ENCODE measurements at places on chromosomes 6 and 20.

DNA sequence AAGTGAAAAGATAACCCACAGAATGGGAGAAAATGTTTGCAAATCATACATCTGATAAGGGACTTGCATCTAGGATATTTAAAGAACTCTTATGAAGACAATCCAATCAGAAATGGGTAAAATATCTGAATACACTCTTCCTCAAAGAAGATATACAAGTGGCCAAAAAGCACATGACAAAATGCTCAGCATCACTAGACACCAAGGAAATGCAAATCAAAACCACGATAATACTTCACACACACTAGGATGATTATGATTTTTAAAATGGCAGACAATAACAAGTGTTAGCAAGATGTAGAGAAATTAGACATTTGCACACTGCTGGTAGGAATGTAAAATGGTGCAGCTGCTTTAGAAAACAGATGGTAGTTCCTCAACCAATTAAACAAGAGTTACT lies 34.8 kb upstream of the SIRT5 start:
- DNase-seq, result no peak

- no peak for DNase-seq
Observed at GRCh38 chr6:121647905-121648304, 212.5 kb downstream of the GJA1 start.

DNA sequence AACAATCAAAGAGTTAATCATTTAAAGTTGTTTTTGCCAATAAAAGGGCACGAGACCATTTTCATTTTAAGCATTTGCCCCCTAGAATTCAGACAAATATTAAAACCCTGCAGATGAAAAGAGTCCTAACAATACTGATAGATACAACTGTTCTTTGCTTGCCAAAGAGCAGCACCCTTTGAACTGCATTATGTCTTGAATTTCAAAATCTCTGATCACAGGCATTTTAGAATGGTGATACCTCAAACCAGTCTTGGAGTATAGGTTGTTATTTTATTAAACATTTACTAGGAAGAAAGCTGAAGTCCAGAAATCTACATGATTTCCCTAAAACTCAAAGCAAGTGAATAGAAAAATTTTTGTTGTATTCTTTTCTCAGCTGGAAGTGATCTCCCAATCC lies 108.7 kb downstream of the KIF13A start:
- DNase-seq, result no peak

- peak; percentile 63 for DNase-seq
Observed at GRCh38 chr6:141562186-141562811, 570.4 kb upstream of the GJE1 start.

- DNase-seq, result no peak
Observed at GRCh38 chr20:34262488-34263288, 21.5 kb downstream of the ASIP start.

GRCh38 chr20:19644085-19644484 lies 114.0 kb upstream of the RIN2 start:
- no peak for DNase-seq

DNA sequence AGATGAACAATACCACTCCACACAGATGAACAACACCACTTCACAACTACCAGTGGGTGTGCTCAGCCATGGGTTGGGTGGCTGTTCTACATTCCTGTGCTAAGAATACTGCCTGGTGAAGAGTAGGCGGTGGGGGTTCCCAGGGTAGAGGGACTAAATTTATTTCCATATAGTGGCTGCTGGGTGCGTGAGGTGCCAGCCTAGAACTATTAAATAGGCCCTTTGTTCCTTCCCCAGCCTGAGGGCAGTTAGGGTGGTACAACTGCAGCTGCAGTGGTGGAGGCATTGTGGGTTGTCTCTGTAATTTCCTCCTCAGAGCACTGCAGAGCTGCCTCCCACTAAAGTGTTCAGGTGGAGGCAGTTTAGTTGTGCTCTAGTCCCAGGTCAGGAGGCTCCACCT lies 618.4 kb downstream of the MMUT start:
- no peak for DNase-seq

DNA sequence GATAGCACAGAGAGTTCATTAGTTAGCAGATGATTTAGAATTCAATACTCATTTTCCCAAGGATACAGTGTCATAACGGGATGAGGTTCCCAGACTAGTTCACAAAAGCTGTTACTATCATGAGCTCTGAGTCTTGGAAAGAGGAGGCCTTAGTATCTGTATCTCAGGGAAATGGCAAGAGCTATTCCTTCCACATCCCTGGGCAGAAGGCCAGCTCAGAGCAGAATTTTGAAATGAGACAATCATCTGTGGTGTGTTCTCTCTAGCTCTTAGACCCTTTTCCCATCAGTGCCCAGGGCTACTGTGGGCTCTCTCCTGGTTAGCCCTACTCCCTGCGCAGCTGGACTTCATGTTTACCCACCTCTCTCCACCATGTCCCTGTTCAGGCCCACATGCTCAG lies 64.5 kb downstream of the JAG1 start:
- DNase-seq, result no peak

DNA sequence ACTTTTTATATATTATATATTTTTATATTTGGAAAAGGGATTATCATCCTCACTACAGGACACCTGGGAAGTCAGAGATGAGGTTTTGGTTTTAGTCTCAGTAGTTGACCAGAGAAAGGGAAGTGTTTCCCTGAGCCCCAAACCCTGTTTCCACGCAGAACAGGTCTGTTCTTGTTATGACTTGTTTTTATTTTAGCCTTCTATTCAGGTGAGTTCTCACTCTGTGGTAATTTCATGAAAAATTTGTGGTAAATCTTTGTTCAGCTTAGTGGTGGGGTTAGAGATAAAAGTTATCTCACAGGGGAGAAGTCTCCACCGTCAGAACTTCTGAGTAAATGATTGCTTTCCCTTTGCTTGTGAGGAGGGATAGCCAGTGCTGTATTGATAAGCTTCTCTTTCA lies 224.9 kb downstream of the FARS2 start:
- DNase-seq, result no peak

DNA sequence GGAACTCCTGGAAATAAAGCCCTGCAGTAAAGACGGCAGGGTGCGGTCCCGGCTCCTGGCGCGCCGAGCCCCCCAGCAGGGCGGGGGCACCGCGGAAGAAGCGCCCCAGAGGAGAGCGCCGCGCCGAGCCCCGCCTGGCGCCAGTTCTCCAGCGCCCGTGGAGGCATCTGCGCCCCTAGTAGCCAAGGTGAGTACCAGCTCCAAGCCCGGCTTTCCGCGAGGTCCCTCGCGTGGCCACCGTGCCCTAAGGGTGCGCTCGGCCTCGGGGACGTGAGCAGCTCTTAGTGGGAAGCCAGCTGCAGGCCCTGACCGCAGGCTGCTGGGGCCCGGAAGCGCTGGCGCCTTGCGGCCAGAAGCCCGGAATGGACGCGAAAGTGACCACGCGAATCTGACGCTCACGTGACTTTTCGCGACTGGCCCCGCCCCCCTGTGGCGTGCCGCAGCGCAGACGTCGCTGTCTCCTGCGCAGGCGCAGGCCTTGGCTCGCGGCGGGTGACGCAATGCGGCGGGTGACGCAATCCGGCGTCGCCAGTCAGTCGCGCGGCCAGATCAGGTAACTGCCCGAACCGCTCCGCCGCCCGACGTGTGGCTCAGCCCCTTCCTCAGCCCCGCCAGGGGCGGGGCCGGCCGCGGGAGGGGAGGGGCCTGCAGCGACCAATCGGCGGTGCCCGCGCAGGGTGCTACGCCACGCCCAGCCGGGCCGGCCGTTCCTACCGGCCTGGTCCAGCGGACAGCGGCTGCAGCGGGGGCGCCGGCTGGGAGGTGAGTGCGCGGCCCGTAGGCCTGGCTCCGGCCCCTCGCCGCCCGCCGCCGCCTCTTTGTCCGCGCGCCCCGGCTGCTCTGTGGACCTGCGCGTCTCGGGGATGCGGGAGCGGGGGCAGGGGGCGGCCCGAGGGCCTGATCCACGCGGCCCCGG lies at the start of gene GZF1:
Gene GZF1 (plus strand): TSS at position 707 of the 916 bp plus-strand sequence. CDS start 2,202 bp downstream, outside the sequence.
- DNase-seq, result peak; percentile 100

DNA sequence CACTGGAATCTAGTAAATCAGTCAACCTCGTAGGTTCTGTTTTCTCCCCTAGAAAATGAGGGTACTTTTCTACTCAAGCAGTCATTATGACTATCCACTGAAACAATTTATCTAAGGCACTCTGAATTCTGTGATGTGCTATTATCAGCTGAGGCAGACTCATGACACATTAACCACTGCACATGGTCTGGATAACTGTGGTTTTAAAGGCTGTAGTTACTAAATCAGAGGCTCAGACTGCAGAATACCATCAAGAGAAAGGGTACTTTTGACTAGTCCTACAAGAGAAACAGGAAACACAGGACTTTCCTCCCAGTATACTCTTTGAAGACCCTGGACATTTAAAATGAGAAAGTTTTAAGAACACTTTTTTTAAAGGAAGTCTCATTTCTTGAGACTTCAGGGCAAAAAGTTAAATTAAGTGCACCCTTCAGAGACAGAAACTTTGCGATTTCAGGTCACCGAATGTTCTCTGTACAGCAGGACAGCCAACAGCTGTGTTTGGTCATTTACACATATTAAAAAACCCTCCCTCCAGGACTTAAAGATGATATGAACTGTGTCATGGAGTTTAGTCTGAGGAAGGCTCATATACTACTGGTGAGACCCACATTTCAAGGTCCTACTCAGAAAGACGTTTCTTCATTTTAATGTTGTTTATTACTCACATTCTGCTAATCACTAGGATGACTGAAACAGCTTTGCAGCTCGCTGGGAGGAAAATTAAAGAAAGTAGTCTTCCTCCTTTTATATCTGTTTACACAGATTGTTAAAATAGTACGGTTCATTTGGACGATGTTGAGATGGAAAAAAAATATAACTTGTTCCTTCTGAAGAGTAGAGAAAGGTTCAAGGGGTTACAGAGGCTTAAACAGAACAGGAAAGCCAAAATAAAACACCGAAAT lies 19.9 kb downstream of the ATXN1 start:
- no peak for DNase-seq

- no peak for DNase-seq
Observed at GRCh38 chr20:10707791-10708190, 34.0 kb upstream of the JAG1 start.

DNA sequence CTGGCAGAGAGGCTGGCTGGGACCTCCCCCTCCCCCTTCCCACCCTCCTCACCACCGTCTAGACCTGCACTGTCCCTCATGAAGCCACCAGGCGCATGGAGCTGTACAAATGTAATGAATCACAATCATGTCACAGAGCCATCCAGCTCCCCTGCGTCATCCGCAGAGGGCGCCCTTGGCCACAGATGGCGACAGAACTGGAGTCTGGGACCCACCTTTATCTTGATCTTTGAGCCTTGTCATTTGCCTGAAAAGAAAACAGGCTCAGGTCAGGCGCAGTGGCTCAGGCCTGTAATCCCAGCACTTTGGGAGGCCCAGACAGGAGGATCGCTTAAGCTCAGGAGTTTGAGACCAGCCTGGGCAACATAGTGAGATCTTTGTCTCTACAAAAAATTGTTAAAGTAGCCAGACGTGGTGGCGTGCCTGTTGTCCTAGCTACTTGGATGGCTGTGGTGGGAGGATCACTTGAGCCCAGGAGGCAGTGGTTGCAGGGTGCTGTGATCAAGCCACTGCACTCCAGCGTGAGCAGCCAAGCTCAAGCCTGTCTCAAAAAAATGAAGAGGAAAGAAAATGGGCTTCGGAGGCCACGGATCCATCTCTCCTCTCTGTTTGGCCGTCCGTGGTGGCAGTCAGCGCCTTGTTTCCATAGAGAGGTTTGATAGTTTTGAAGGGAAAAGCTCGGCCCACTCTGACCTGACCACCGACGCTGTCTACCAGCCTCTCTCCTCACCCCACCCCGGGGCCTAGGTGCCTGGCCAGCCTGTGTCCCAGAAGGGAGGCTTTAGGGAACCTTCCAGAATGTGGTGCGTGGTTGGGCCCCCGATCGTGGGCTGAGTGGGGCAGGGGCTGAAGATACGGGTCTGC lies 6.2 kb downstream of the COL9A3 start:
- DNase-seq, result no peak

DNA sequence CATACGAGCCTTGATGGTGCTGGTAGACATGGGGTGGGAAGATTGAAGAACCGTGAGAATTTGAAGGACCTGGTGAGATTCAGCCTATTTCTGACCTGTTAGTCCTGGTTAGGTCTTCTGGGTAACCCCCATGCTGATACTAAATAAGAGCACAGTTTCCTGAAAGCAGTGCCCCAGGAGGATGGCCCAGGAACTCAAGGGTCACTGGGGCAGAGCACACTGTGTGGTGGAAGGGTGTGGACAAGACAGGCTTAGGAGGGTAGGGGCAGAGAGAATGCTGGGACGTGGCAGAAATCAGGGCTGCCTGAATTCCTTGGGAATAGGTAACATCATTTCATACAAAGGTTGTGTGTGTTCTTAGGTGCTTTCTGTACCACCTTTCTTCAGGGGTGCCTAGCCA lies 31.9 kb upstream of the ENPP1 start:
- DNase-seq, result no peak

- no peak for DNase-seq
Observed at GRCh38 chr6:113680301-113680700, 176.8 kb upstream of the MARCKS start.

GRCh38 chr6:6003621-6004366 lies 2.9 kb downstream of the NRN1 start:
- DNase-seq, result peak; percentile 73

DNA sequence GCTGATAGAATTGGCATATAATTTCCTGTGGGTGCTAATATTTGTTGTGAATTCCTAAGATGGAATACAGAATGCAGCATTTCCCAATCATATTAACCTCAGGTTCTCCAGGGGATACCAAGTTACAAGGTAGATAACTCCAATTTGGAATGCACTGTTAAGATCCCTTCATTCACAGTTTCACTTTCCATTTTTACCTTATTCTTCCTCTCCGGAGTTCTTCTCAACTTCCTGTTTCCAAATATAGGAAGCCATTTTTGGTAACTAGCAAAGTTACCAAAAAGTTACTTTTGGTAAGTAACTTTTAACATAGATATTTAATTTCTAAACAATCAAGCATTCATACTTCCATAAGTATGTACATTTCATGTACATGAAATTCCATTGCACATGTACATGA lies 63.5 kb upstream of the PHACTR2 start:
- no peak for DNase-seq

DNA sequence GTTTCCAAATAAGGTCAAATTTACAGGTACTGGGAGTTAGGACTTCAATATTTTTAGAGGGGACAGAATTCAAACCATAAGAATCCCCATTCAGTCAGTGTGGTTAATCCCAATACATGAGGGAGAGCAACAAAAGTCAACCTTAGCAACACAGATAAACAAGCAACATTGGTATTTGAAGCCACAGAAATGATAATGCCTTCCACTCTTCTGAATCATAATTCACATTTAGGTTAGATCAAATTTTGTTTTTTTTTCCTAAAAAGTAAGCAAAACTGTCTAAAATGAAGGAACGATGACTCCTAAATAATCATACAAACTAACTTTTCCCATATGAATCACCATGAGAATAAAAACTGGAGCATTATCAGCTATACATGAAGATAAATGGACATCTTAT lies 246.0 kb upstream of the TENT5A start:
- no peak for DNase-seq

DNA sequence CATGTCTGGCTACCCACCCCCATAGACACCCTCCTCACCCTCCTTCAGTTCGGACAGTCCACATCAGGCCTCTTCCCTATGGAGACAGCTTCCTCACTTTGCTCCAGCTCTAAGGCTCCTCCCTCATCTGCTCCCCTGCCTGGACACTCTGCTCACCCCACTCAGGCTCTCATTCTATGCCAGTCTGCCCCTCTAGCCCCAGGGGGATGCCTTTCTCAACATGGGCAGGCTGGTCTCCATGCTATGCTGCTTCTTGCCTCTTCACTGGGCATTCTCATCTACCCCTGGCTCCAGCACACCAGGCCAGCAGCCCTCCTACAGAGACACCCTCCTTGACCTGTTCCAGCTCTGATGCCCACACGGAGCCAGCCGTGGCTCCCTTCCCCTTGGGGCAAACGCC lies at the start of gene WFDC8:
Gene WFDC8 (minus strand): TSS at position 101 of the 400 bp plus-strand sequence. CDS start 37 bp downstream, at position 64.
- no peak for DNase-seq

GRCh38 chr20:46802722-46803121 lies 91.9 kb upstream of the EYA2 start:
- DNase-seq, result no peak

All from right forelimb (tissue), 1 donor.